ENCODE measurements at places on chromosomes 16 and 17.

DNA sequence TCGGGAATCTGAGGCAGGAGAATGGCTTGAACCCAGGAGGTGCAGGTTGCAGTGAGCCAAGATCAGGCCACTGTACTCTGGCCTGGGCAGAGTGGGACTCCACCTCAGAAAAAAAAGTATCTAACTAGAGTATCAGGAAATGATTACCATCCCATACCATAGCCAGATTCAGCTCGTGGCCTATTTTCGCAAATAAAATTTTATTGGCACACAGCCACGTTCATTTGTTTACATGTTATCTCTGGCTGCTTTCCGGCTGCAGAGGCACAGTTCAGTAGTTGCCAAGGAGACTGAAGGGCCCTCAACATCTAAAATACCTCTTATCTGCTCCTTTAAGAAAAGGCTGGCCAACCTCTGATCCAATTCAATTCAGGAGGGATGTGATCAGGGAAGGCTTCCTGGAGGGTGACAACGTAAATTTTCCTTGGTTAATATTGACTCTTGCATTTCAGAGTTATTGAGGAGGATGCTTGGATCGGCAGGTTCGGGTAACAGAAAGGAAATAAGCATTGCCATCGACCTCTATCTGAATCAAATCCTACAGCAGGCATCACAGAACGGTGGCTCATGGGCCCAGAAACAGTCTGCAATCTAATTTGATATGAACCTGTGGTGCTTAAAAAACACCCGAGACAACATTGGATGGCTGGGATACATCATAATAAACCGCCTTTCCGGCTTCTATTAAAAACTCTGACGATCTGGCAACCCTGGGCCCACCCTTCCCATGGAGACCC lies 73.8 kb downstream of the XYLT1 start:
- no peak for DNase-seq

GRCh38 chr17:58281511-58282011 lies 826 bp upstream of the MPO start:
- DNase-seq: no peak

DNA sequence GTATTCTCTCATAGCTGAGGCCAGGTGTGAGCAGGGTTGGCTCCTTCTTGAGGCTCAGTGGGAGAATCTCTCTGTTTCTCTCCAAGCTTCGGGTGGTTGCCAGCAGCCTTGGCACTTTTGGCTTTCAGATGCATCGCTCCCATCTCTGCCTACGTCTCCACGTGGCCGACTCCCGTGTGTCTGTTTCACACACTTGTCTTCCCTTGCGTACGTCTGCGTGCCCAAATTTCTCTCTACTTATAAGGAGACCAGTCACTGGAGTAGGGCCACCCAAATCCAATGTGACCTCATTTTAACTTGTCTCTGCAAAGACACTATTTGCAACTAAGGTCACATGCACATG lies 14.7 kb downstream of the OSBPL7 start:
- DNase-seq: no peak

- no peak for DNase-seq
Measured at GRCh38 chr16:51248217-51248616, 97.1 kb upstream of the SALL1 start.

DNA sequence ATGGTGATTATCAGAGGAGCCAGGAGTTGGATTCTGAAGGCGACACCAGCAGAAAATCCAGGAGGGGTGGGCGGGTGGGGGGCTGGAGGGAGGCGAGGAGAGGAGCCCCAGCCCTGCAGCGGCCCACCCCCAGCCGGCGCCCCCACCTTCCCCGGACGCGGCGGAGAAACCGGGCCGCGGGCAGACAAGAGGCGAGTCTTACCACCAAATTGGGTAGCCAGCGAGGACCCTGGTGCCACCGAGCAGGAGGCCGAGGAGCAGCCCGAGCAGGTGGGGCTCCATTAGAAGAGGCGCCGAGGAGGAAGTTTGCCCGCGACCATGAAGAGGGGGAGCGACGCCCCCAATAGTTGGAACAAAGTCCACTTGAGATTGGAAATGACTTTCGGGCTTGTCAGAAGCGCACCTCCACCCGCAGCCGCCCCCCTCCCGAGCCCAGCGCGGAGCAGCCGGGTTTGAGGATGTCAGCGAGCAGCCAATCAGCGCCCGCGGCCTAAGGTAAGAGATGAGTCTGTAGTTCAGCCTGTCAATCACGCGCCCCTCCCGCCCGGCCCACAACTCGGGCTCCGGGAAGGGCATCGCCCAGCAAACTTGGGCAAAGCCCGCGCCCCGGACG lies at the start of gene WNT3:
Gene WNT3 (minus strand): TSS at position 377 of the 613 bp plus-strand sequence. CDS start 95 bp downstream, at position 282.
- DNase-seq: peak; percentile 76

DNA sequence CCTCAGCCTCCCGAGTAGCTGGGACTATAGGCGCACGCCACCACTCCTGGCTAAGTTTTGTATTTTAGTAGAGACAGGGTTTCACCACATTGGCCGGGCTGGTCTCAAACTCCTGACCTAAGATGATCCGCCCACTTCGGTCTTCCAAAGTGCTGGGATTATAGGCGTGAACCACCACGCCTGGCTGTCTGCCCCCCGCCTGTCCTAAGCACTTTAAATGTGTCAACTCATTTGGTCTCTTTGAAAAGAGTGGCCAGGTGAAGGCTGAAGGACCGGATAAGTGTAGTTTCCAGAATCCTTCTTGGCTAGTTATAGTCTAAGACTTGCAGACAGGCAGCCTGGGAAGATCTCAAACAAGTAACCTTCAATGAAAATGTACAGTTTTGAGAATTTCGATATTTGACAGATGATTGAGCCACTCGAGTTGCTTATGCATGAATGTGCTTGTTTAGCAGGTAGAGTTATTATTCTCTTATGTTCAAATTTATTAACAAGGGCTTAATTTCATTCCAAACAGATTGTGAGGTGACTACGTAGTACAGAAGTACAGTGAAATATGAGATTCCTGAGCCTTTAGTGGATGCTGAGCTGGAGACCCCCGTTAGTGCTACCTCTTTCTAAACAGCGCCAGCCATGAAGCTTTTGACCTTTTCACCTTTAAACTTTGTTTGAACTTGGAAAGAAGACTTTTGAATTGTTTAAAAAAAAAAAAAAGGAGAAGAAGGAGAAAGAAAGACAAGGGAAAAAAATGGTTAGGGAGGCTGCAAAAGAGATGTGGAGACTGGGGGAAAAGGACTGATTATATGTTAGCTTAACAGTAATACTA lies 164.4 kb upstream of the TBX2 start:
- DNase-seq: no peak

DNA sequence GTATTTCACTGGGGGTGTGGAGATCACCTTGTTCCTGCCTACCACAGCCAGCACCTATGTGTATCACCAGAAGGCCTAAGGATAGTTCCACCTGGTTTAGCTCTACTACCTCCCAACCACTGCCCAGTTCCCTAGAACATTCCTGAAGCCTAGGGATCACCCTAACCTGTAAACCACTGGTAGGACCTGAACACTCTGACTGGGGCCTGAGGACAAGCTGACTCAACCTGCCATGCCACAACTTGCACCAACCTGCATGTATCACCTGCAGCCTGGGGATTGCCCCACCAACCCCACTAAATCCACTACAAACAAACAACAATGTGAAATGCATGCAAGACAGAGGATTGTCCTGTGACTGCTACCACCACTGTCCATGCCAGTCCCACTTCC lies 128.1 kb downstream of the KIF2B start:
- no peak for DNase-seq

DNA sequence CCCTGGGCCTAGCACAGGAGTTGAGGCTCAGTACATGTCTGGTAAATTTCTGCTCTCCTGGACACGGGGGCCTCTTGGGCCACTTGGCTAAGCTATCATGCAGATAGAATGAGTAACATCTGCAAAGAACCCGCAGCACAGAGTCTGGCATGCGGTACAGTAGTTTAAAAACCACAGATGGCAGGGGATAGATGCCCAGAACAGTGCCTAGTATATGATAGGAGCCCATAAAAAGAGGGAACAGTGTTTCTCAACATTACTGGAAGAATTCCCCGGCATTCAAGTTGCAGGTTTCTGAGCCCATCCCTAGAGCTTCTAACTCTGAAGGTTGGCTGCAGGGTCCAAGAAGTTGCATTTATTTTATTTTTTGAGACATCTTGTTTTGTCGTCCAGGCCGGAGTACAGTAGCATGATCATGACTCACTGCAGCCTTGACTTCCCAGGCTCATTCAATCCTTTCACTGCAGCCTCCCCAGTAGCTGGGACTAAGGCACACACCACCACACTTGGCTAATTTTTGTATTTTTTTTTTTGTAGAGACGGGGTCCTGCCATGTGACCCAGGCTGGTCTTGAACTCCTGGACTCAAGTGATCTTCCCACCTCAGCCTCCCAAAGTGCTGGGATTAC lies 5.8 kb downstream of the CDIPT start:
- no peak for DNase-seq

DNA sequence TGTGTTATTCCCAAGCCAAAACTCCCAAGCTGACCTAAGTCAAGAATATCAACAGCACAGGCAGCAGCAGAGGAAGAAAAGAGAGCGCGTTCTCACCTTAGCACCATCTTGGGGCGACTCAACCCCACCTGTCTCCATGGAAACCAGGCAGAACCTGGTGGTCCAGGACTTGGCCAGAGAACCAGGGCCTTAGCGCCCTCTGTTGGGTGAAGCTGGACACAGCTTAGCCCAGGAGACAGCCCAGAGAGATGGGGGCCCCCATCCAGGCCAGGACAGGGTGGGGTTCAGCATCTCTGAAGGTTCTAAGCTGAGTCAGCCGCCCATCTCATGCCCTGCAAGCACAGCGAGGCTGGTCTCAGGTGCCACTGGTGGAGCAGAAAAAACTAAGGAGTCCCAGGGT lies 60.1 kb upstream of the TMEM132E start:
- peak; percentile 26 for DNase-seq

DNA sequence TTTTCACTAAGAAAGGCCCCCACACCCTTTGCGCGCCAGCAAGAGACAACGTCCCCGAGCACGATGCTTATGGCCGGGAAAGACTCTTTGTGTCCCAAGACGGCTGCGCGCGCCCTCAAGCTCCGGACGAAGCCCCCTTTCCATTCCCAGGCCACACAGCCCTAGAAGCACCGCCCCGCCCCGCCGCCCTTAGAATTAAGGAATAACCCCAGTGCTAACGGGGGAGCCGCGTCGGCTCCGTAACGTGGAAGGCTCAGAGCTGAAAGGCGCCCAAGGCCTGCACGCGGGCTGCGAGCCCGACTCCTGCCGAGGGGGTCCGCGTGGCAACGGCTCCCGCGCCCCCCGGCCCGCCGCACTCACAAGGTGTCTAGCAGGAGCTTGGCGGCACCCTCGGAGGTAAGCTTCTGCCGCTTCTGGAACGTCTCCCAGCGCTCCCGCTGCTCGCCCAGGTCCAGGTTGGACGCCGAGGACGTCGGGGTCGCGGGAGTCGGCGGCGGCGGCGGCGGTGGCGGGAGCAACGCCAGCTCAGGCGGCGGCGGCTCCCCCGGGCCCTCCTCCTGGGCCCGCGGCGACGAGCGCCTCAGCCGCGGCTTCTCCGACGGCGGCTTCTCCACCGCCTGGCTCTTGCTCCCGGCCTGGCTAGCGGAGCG lies 477 bp downstream of the CENPV start:
- peak; percentile 58 for DNase-seq

DNA sequence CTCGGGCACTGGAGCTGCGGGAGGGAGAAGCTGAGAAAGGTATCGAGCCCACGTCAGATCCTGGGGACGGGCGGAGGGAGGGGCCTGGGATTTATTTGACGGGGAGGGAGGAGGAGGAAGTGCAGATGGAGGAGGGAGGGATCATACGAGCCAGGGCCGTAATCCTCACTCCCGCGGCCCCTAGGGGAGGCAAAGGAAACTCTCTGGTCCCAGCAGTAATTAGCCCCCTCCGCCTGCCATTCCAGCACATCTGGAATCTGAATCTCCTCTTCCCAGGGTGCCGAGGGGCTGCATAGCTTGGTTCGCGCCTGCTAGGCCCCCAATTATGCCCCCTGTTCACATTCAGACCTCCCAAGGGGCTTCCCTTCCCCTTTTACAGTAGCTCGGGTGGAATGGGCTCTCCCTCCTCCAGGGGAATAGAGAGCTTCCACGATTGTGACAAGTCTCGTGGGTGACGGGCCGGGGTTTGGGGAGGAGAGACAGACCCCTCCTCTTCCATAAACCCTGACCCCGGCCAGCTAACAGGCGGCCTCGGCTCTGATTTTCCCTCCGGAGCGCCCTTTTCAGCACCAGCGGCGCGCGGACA lies at the start of gene SEZ6L2:
Gene SEZ6L2 (minus strand): TSS at position 35 of the 586 bp plus-strand sequence. CDS start 531 bp downstream, outside the sequence.
- DNase-seq: peak; percentile 50

DNA sequence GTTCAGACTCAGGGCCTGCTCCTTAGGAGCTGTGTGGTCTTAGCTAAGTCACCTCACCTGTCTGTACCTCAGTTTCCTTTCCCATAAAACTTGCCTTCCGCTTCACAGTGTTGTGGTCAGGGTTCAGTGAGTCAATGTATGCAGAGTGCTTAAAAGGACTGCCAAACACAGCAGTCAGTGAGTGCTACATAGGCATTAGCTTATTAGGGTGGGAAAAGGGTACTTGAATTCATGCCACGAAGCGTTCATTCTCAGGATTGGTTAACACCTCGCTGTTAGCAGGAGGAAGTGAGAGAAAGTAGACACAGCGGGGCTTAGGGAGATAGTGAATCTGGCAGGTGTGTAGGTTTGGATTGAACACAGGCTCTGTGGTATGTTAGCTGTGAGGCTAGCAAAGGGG lies 155.2 kb downstream of the SHISA9 start:
- no peak for DNase-seq

- peak; percentile 55 for DNase-seq
Measured at GRCh38 chr17:60435244-60436167, 13.2 kb downstream of the CHCT1 start.

- DNase-seq: no peak
Measured at GRCh38 chr17:21239680-21240368, 13.4 kb downstream of the NATD1 start.

DNA sequence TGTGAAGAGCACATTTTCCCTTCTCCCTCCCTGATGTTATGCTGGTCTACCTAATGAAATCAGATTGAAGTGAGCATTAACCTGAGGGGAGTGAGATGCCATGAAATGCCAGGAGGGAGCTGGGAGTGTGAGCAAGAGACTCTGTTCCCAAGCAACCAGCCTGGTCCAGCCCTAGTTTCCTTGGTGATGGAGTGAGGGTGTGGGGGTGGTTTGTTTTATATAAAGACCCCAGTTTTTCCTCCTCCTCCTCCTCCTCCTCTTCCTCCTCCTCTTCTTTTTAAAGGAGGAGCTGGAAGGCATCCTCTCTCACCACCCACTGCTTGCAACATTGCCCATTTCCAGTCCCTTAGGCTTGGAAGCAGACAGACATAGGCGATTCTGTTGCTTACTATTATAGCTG lies 97.1 kb downstream of the DNAH3 start:
- no peak for DNase-seq

All from stimulated activated CD4-positive, alpha-beta T cell treated with anti-CD3 and anti-CD28 coated beads, Interleukin-15, amount 100 ng/mL, for 24 hours (primary cell).